ENCODE measurements at places on chromosomes 16 and 17. TPM values are rescaled to one million over a fixed set of nuclear protein-coding genes. Genes with fewer than 3 reads are reported as not detected.

The KRT12 gene
- not detected for polyA plus RNA-seq

The RNF40 gene
- polyA plus RNA-seq: 71.2 TPM

The PYDC1 gene
- not detected for polyA plus RNA-seq

The CSH2 gene
- not detected for polyA plus RNA-seq

The TNFRSF12A gene
- polyA plus RNA-seq: 895 TPM

The EXOC3L1 gene
- polyA plus RNA-seq: 0.28 TPM

The RTN4RL1 gene
- not detected for polyA plus RNA-seq

The TADA2A gene
- polyA plus RNA-seq: 16.7 TPM

The BIRC5 gene
- 44.4 TPM for polyA plus RNA-seq

The TGFB1I1 gene
- 177 TPM for polyA plus RNA-seq

The BEAN1 gene
- polyA plus RNA-seq: 0.89 TPM

The STH gene
- not detected for polyA plus RNA-seq

The NOXO1 gene
- polyA plus RNA-seq: not detected

The SALL1 gene
- 1.8 TPM for polyA plus RNA-seq
